ENCODE measurements at places on chromosomes 3 and 15.

GRCh38 chr15:41281236-41281635 is 50.2 kb downstream of the CHP1 start:
- DNase-seq: no peak

GRCh38 chr15:87805117-87805820 is 451.3 kb downstream of the NTRK3 start:
- DNase-seq: no peak

GRCh38 chr3:45985532-45986302 is 9.9 kb downstream of the FYCO1 start:
- no peak for DNase-seq

- DNase-seq: no peak
Observed at GRCh38 chr3:65033576-65033975, 345.8 kb upstream of the ADAMTS9 start.

- DNase-seq: no peak
Observed at GRCh38 chr3:37990527-37990926, at the start of gene VILL. Gene VILL, plus strand, starts transcription at chr3:37990786. Its CDS starts 2,887 bp downstream, at chr3:37993673.

- DNase-seq: no peak
Observed at GRCh38 chr15:88391006-88391405, 76.2 kb downstream of the MRPL46 start.

GRCh38 chr3:30626443-30627180 is 20.2 kb downstream of the TGFBR2 start:
- DNase-seq: no peak

GRCh38 chr3:14298442-14298841 is 104.0 kb upstream of the SLC6A6 start:
- DNase-seq: no peak

- peak; percentile 61 for DNase-seq
Observed at GRCh38 chr15:69523010-69524001, 70.7 kb downstream of the RPLP1 start.

GRCh38 chr3:39180183-39180545 is 12.2 kb downstream of the XIRP1 start:
- DNase-seq: no peak

- peak; percentile 11 for DNase-seq
Observed at GRCh38 chr3:197031315-197032285, 2.0 kb upstream of the MELTF start.

DNA sequence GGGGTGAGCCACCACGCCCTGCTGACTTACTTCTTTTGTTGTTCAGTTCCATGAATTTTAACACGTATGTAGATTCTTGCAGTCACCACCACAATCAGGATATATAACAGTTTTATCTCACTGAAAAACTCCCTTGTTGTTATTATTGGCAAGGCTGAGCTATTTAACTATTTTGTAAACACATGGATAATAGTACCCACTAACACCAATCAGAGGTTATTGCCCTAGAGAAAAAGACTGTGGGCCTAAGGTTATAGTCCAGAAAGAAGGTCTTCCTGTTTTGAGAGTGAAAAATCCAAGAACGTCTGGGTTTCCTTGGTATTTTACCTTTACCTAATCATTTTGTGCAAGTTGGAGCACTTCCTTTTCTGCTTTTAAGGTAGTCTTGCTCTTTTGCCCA is 9.5 kb downstream of the ZWILCH start:
- DNase-seq: no peak

Measured in CD4-positive, alpha-beta T cell treated with Interleukin-21 for 1 hour (primary cell).